Activated CD4-positive, alpha-beta T cell treated with anti-CD3 and anti-CD28 coated beads for 36 hours (primary cell): ENCODE measurements at places on chromosomes 1 and 21. TPM values are rescaled to one million over a fixed set of nuclear protein-coding genes. Genes with fewer than 3 reads are reported as not detected.

Gene MROH7
- total RNA-seq = 0.25 TPM

GRCh38 chr1:172287208-172287607, 133.3 kb upstream of the C1orf105 start:
- no peak for DNase-seq

GRCh38 chr1:115274467-115274866, 63.6 kb downstream of the NGF start:
- no peak for DNase-seq

Gene ESPN
- 0.14 TPM for total RNA-seq

DNA sequence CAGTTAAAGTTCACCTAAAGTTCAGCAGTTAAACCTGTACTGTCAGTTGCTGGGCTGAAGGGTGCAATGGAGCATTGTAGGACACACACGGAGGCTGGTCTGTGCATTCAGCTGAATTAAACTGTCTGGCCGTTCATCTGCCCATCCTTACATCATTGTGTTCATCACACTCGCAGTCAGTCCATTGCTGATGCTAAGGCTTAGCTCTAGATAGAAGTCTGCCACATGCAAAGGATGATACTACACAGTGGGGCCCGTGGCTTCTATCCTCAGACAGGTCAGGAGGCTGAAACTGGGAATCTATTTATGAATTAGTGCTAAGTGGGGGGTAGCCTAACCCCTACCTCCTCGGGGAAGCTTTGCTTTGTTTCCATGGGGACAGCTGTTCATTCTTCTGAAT, 60.4 kb downstream of the CNIH3 start:
- no peak for DNase-seq

- no peak for DNase-seq
Measured at GRCh38 chr1:209398313-209398991, 185.1 kb upstream of the CAMK1G start.

DNA sequence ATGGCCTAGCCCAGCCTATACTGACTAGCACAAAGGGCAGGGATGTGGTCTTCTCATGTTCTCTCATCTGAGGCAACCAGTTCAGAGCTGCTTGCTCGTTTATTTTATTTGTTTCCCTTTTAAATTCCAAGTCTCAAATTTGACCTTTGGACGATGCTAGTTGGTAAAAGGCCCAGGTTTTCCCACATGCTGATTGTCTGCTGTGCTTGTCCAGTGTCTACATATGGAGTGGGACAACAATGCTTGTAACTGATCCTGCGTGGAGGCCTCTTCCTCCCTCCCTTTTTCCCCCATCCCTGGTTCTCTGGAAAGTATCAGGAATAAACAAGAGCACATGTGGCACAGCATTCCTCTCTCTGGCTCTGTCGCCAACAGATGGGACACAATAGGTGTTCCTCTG, 34.0 kb upstream of the BEND5 start:
- DNase-seq = no peak

- no peak for DNase-seq
Measured at GRCh38 chr21:17823846-17824245, 4.7 kb upstream of the C21orf91 start.

DNA sequence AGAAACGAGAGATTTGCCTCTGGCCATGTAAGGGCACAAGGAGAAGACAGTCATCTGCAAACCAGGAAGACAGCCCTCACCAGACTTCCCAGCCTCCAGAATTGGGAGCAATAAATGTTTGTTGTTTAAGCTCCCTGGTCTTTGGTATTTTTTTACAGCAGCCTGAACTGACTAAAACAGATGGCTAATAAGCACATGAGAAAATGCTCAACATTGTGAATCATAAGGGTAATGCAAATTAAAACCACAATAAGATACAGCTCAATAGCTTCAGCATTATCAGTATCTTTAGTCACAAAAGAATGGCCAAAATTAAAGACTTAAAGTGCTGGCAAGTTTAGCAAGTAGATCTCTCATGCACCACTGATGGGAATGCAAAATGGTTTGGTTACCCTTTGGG, 11.7 kb downstream of the UBE2G2 start:
- no peak for DNase-seq
